Trophoblast cell (in vitro differentiated cells and primary cell): ENCODE measurements at places on chromosomes 7 and 10.

GRCh38 chr7:514651-515598 is 4.7 kb downstream of the PDGFA start:
- DNase-seq: no peak

- no peak for DNase-seq
These were observed 41.3 kb downstream of the TBATA start for GRCh38 chr10:70743879-70744278.

DNA sequence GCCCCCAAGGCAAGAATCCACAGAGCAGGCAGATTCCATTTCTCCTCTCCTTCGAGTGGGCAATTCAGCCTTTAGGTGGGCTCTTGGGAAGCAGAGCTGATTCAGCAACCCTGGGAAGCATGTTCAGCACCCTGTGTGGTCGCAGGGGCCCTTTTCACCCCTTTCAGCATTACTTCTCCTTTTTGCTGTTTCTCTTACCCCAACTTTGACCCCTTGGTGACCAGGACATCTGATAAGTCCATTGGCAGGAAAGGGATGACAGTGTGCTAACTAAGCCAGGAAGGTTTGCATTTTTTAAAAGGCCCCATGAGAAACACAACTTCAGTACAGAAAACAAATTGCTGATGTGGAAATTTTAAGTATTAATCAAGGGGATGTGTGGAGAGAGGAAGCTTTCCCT is 283.7 kb upstream of the NRP1 start:
- no peak for DNase-seq

DNA sequence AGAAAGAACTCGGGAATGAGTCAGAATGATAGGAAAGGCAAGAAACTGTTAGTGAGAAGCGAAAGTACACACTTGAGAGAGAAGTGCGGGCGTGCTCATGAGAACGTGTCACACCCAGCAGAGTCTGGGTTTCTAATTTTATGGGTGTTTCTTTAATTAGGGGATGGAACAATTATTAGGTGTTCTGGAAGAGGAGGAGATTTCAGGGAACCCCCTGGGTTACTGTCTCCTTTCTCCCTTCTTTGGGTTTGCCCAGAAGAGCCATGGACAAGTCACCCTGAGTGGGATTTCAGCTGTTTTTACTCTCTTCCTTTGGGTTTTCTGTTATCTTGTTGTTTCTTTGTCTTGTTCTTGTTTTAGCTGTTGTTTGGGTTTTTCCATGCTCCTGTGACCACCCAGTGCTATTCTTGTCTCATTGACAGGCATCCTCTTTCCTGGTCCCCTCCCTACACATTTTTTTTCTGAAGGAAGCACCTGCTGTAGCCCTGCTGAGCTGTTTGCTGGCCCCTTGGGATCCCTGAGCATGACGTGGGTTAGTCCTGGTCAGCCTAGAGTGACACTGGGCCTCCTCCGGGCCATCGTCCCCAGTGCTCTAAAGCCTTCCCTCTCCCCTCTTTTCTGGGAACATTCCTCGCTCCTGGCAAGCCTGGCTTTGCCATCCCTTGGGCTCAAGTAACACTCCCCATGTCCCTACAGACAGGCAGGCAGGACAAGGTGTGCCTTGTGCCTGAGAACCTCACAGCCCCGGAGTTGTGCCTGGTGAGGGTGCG is 3.5 kb downstream of the SH2D4B start:
- no peak for DNase-seq

DNA sequence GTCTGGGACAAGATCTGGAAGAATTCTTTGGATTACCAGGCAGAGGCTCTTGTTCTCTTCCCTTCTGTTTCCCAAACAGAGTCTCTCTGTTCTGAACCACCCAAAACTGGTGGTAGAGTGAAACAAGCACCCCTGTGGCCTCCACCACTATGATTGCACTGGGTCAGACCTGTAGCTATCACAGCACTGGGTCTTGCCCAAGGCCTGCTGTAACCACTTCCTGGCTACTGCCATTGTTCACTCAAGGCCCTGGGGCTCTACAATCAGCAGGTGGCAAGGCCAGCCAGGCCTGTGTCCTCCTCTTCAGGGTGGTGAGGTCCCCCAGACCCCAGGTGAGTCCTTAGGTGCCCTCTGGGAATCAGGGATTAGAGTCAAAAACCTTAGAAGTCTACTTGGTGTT is 4.1 kb upstream of the LRRC17 start:
- DNase-seq: no peak

DNA sequence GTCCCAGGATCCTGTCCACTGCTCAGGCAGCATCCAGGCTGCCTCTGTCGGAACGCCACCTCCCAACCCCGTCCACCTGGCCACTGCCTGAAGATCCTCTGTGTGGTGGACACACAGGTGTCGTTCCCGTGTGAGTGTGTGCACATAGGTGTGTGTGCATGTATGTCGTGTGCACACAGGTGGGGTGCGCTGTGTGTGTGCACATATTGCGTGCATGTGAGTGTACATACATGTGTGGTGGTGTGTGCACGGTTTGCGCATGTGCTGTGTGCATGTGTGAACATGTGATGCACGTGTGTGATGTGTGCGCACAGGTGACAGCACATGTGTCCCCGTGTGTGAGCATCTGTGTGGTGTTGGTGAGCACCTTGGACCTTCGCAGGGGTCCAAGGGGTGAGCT is 7.1 kb downstream of the TMEM184A start:
- DNase-seq: no peak

GRCh38 chr10:132446661-132447445 is 49.9 kb downstream of the PWWP2B start:
- peak; percentile 66 for DNase-seq

DNA sequence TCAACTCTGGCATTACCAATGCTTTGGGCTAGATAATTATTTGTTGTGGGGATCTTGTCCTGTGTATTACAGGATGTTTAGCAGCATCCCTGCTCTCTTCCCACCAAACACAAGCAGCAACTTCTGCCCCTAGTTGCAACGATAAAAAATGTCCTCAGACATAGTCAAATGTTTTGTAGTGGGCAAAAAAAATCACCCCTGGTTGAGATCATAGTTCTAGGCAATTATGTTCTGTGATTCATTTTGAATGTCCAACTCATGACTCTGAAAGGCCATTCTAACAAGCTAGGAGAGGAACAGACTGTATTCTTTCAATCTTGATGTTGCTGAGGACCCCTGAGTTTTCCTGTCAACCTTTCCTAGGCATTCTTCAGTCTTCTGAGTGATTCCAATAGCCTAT is 79.5 kb downstream of the RTKN2 start:
- no peak for DNase-seq

DNA sequence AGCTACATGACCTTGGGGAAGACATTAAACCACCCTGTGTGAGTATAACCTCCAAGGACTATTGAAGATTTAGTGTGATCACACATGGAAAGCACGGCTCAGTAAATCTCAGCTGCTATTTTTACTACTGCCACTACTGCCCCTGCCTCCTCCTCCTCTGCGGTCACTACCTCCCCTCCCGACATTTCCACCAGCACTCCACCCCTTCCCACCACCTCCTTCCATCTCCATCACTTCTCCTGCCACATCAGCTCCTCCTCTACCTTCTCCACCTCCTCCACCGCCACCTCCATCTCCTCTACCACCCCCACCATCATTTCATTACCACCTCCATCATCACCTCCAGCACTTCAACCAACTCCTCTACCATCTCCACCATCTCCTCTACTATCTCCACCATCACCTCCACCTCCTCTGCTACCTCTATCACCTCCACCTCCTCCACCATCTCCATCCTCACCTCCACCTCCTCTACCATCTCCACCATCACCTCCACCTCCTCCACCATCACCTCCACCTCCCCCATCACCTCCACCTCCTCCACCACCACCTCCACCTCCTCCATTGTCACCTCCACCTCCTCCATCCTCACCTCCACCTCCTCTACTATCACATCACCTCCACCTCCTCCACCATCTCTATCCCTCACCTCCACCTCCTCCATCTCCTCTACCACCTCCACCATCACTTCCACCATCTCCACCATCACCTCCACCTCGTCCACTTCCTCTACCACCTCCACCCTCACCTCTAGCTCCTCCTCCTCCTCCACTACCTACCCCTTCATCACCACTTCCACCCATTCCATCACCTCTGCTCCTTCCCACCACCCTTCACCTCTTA is 69.4 kb downstream of the GRB10 start:
- no peak for DNase-seq

DNA sequence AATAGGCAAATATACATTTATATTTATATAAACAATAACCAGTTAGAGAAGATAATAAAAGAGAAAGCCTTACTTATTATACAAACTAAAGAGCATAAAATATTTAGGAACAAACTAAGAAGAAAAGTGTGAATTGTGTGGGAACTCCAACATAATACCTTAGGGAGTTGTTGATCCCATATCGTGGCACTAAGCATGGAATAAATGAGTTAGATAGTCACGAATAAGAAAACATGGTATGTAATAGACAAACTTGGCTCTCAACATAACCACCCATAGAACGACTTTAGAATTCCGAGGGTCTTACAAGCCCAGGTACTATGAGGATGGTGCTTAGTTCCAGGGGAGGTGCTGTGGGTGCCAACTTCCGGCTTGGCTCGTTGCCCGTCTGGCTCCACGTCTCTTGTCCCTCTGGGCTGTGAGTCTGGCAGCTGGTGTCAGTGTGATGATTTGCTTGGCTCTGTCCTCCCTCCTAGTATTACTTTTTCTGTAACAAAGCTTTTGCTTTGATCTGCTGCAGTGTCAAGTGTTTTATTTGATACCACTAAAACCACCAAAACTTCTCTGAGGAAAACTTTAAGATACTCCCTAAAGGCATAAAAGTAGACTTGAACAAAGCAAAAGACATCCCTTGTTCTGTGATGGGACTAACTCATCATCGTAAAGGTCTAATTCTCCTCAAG is 9.5 kb upstream of the RBM20 start:
- no peak for DNase-seq
